ENCODE measurements at places on chromosomes 12 and 14.

DNA sequence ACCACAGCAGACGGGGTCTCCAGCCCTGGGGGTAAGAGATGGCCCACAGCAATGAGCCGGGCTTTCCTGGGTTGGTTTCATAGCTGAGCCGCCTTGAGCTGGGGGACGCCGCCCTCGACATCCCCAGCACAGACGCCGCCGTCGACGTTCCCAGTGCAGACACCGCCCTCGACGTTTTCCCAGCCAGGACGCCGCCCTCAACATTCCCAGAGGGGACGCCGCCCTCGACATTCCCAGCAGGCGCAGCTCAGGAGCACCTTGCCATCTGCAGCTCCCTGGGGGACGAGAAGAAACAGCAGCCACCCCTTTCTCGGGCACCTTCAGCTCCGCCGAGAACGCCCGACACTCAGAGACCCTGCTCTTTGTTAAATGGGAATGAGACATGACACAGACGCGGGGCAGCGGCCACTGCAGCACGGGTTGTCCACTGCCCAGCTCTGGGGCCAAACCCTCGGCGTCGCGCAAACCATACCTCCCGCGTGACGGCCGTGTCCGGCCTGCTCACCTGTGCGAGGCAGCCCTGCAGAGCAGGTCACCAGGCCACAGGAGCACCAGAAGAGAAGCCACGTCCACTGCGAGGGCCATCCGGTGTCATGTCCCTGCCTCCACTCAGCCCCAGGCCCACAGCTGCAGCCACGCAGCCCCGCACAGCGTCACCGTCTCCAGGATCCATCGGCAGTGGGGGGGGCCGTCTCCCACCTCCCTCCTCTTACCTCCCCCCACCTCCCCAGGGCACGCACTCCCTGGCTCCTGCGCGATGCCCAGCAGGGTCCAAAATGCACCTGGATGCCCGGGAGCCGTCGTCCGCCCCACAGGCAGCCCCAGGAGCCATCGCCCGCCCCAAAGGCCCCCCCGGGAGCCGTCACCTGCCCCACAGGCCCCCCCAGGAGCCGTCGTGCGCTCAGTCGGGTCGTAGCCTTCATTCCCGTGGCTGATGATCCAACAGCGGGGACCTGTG, 77.4 kb upstream of the GALNT9 start:
- no peak for DNase-seq

DNA sequence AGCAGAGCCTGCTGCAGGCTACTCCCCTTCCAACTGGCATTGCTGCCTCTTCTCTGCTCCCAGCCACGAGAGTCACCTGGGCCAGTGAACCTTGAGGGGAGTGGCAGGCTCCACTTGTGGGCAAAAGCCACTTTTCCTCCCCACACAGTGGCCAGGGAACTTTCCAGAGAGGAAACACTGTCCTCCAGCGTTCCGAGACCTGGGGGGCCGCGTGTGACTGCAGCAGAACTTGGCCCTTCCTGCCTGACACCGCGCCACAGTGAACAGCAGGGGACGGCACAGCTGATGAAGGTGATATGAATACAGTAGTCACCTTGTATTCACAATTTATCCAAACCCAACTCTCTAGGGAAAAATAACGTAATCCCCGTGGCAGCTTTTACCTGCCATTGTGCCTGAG, 114.9 kb downstream of the PIWIL1 start:
- no peak for DNase-seq

- no peak for DNase-seq
These were observed 14.8 kb downstream of the CREBL2 start for GRCh38 chr12:12626471-12626870.

- DNase-seq, result no peak
These were observed 32.1 kb downstream of the TECPR2 start for GRCh38 chr14:102394717-102395375.

DNA sequence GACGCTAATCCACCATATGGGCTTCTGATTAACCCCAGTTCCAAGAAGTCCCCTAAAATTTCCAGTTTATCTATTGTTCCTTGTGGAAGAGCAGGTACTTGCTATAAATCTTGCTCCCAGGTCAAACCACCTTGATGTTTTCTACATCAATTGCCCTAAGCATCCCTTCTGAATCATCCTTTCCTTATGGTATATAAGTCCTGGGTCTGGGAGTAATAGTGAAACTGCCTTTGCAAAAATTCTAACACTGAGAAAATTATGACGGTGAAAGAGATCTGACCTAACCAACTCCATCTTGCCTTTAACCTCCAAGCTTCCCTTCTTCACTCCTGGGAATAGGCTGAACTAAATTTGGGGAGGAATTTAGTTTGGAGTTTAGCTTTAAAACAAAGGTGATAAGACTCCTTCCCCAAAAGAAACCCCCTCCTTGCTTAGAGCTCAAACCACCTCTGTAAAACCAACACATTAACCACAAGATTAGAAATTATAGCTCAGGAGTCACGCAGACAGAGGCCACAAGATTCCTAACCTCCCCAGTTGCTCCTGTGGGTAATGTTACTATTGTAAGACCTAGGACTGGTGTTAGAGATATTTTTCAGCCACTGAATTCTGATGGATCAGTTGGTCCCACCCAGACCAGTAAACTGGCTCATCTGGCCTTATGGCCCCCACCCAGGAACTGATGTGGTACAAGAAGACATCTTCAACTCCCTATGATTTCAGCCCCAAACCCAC, 33.8 kb upstream of the DTX1 start:
- DNase-seq, result no peak

DNA sequence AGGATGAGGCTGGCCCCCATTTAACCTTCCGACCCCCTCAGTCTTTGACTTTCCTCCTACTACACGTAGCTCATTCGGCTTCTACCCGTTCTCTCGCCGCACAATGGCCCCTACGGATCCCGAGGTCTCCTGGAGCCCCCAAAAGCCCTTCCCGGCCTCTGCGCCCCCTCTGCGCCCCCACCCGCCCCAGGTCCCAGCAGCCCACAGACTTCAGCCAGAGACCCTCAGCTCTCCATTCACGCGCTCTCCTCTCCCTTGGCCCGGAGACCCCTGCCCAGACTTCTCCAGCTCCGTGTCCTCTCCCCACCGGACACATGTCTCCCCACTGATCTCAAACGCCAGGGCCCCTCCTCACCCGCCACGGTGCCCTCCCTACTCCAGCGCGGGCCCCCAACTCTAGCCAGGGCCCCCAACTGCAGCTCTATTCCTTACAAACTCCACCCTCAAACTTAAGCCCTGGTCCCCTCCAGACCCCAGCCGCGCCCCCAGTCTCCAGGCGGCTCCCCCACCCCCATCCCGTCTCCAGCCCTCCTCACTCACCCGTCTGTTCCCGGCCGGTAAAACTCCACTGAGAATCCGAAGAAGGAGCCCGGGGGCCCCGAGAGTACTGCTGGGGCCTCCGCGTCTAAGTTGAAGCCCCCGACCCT, 502 bp downstream of the ITGA5 start:
- DNase-seq, result no peak

- DNase-seq, result no peak
These were observed 15.1 kb upstream of the NEK9 start for GRCh38 chr14:75141967-75142366.

DNA sequence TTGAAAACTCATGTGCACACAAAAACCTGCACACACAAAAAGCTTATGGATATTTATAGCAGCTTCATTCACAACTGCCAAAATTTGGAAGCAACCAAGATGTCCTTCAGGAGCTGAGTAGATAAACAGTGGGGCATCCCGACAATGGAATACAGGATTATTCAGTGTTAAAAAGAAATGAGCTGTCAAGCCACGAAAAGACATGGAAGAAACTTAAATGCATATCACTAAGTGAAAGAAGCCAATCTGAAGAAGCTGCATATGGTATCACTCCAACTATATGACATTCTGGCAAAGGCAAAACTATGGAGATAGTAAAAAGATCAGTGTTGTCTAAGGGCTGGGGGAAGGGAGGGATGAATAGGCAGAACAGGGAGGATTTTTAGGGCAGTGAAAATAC, 5.2 kb upstream of the TPCN1 start:
- no peak for DNase-seq

- no peak for DNase-seq
These were observed at the start of gene LBHD2 for GRCh38 chr14:103084021-103084919. Gene LBHD2 (plus strand): TSS chr14:103084210. CDS start chr14:103086013, 1,803 bp downstream.

- no peak for DNase-seq
These were observed 9.4 kb downstream of the PARP11 start for GRCh38 chr12:3863756-3864155.

DNA sequence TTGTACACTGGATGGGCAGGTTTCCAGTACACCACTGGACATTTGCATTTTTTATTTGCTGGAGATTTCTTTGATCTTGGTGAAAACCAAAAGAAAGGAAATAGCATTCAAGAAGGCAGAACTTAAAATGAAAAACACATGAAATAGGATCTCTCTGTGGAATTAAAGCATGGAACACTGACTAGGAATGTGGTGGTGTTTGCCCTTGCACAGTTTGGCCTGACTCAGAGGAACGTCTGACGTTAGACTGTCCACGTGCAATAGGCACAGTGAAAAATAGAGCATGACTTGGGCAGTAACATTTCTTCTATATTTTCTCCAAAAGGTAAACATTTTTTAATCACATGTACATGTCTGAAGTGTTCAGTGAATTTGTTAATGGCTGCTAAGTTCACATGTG, 474.1 kb upstream of the PRICKLE1 start:
- no peak for DNase-seq

GRCh38 chr14:93003945-93004698, 81.2 kb downstream of the CHGA start:
- no peak for DNase-seq

DNA sequence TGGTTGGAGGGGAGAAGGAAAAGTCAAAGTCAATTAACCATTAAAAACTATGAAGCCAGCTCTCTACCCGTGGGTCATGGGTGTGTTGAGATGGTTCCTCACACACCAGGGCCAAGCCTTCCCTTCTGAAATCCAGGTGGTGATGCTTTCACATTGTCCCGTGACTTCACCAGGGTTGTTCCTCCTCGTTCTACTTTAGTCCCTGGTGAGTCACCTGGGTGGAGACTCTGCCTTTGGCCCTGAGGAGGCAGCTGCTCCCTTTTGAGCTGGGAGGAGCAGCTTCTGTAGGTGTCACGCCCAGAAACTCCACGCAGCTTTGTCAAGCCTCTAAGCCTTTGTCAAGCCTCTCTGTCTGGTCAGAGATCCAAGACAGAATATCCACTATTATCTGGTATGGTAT, 348.3 kb downstream of the BMP4 start:
- peak; percentile 27 for DNase-seq

DNA sequence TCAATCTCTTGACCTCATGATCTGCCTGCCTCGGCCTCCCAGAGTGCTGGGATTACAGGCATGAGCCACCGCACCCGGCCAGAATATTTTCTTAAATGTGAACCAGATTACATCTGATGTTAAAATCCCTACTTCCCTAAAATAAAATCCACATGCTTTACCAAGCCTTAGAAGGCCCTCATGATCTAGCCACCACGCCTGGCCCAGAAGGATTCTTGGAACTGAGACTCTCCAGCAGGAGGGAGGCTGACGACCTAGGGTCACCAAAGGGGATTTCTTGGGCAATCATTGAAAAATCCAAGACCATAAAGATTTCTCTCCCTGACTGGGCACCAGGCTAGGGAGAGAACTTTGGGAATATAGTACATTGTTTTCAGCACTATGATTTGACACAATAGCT, 25.2 kb upstream of the RASSF3 start:
- no peak for DNase-seq

DNA sequence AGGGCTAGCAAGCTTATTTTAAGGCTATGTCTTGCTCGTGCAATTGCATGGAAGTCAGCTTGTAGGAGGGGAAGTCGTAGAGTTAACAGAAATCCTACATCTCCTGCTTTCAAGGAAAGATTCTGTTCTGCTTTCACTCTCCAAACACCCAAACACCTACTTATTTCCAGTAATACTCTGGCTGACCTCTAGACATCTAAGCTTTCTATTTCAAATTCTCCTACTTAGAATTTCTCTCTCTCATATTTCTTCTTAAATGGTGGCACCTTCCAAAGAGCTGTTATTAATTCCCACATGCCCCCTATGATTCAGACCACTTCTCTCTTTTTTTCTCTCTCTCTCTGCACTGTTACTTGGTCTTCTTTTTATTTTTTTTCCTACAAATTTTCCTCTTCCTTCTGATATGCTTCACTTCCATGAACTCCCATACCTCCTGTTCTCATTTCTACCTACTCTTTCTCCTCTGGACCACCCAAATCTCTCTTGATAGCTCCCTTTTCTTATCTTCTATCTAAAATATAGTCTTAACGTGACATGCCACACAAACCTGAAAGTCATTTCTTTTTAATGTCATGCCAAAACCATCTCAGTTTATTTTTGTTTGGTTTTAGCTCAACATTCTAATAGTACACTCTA, 90.8 kb downstream of the RPS6KA5 start:
- DNase-seq, result no peak

- DNase-seq, result no peak
These were observed 139.1 kb downstream of the ERC1 start for GRCh38 chr12:1130164-1130563.

GRCh38 chr14:55026441-55026792, 482 bp downstream of the WDHD1 start:
- no peak for DNase-seq

GRCh38 chr14:23561259-23561658, 5.2 kb downstream of the THTPA start:
- no peak for DNase-seq

- no peak for DNase-seq
These were observed 12.3 kb upstream of the CSAD start for GRCh38 chr12:53193040-53193439.

- no peak for DNase-seq
These were observed 6.1 kb upstream of the FOXG1 start for GRCh38 chr14:28760431-28760996.

DNA sequence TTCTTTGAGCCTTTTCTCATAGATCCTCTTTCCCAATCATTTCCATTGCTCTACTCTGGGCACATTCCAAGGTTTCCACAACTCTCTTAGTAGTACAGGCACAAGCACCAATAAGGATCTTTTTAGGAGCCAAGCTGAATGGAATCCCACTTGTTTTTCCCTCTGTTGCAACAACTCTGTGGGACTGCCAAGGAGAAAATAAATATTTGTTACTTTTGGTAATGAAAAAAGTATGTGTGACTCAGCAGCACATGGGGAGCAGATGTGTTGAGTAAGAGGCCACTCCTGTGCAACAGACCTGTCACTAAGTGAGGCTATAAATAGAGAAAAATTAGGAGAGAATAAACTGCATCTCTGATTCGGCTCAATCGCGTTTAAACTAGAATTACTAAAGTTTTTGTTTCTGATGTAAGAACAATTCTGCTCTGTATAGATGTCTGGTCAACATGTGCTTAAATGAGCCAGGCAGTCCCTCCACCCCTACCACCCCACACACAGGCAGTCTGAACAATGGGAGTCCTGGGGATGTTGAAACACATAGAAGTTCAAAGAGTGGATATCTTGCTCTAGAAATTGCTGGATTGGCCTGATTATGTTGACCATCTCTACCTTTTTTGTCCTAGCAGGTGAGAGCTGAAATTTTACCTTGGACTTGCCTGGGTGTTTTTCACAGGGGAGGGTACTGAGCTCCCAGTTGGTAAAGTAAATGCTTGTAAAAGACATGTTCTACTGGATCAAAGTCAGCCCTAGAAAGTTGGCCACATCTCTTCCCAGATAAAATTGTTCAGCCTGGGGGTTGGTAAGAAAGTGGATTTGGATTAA, 244.3 kb upstream of the NOVA1 start:
- DNase-seq, result peak; percentile 12

- DNase-seq, result no peak
These were observed 163.7 kb downstream of the SNAPC1 start for GRCh38 chr14:61925732-61926435.

GRCh38 chr12:106673141-106673540, 90.3 kb downstream of the RFX4 start:
- no peak for DNase-seq

GRCh38 chr14:91230397-91231035, 14.0 kb downstream of the GPR68 start:
- DNase-seq, result no peak

- no peak for DNase-seq
These were observed 390.7 kb downstream of the APAF1 start for GRCh38 chr12:99035803-99036202.

- DNase-seq, result peak; percentile 11
These were observed 166.1 kb upstream of the SYT10 start for GRCh38 chr12:33605757-33606156.
